ENCODE measurements at places on chromosomes 12 and 14.

GRCh38 chr12:92493816-92494215 lies 209.0 kb upstream of the PLEKHG7 start:
- no peak for DNase-seq

- no peak for DNase-seq
Observed at GRCh38 chr14:81450976-81451375, 50.9 kb upstream of the STON2 start.

- no peak for DNase-seq
Observed at GRCh38 chr14:106277503-106277902, 751.1 kb downstream of the TMEM121 start.

GRCh38 chr12:26239122-26239851 lies 43.9 kb downstream of the SSPN start:
- DNase-seq: no peak

DNA sequence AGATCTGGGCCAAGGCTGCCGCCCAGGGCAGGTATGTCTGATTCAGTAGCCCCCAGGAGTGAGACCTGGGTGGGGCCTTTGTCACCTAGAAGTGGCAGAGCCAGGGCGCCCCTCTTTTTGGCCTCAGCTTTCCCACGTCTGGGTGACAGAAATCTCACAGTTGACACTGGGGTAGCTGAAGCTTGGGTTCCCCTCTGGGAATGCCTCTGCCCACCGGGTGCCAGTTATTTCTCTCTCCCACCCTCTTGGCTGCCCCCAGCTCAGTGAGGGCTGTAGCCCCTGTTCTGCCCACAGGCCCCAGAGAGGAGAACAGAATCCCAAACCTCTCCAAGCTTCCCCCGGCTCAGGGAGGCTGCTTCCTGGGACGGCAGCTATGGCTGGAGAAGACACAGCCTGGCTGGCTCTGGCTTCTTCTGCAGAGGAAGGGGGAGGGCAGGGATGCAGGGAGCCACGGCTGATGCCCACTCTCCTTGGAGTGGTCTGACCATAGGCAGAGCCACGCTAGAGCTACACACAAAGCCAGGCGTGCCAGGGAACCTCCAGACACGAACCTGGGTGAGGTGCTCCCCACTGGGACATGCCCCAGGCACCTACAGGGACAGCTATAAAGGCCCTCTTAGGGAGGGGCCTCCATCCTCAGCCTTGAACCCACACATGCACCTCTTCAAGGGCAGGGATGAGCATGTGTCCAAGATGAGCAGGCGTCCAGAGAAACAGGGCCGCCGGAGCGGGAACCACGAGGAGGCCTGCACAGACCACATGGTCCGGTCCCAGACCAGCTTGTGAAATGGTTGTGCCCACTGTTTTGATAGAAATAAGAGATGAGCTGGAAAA lies 51.7 kb downstream of the BEGAIN start:
- no peak for DNase-seq

DNA sequence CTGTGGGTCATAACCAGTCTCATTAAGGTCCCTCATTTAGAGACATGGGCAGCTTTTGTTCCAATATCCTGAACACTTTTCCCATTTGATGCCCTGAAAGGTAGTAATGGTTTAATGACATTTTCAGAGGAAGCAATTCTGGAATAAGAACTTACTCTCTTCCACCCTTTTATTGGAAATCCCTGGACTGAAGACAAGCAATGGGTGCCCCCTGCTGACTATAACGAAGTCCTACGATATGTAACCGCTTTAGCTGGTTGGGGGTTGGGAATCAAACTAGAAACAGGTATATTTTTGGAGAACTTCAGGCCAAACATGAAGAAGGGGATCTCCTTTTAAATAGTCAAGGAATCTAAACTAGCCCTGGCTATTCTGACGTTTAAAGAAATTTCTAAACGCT lies 20.5 kb downstream of the SARNP start:
- no peak for DNase-seq

GRCh38 chr12:26800347-26800746 lies 32.6 kb downstream of the ITPR2 start:
- no peak for DNase-seq

- DNase-seq: no peak
Observed at GRCh38 chr12:29492891-29493290, 4.6 kb downstream of the OVCH1 start.

DNA sequence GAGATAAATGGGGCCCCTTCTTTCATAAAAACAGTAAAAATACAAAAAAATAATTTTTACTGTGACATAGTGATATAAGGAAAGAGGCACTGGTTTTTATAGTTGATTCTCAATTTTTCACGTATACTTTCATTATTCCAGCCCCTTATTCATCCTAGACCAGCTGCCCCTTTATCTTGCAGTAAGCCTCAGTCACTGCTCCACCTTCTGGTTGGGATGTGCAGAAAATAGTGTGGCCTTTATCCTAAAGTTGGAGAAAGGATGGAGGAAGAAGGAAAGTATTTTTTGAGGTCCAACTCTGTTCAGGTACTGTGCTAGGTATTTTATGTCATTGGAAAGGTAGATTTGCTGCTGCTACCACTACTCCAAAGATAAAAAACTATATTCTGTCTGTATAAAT lies 172.7 kb downstream of the ANO6 start:
- no peak for DNase-seq

GRCh38 chr12:879641-880040 lies 69.9 kb downstream of the RAD52 start:
- DNase-seq: no peak

DNA sequence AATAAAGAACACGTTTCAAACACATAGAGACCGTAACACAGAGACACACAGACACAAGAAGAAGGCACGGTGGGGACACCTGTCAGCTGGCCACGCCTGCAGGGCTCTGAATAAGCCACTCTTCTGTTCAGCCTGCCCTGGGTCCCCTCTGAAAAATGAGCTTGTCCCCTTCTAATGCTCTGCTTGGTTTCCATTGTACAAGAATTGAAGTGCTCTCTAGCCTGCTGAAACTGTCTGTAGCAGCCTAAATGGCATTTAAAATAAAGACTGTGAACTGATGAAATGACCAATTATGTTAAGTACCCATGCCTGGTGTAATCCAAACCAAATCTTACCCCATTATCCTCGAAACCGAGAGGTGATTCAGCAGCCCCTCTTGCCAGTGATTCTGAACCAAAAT lies 139.8 kb downstream of the FOXN3 start:
- no peak for DNase-seq

GRCh38 chr12:19130224-19131024 lies 891 bp downstream of the PLEKHA5 start:
- DNase-seq: no peak

DNA sequence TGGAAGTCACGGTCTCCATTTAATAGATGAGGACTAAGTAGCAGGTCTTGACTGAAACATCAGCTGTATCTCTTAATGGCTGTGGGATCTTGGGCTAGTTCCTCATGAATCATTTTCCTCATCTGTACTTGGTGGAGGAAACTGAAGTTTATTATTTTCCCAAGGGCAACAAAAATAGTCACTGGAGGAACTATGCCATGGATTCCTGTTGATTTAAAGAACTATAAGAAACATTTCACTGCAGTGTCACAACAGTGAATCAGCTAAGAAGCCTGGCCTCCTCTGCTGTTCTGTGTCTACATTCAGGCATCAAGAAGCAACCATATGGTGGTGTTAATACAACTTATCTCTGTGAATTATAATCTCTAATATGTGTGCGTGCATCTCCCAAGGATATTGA lies 200.5 kb downstream of the STXBP6 start:
- no peak for DNase-seq
